NAMALWA (cell line): ENCODE measurements at places on chromosomes 7 and 10.
A peak's percentile ranks its signal among the peaks of the same experiment; 100 is the strongest.

GRCh38 chr7:57211428-57212100 is 79.3 kb upstream of the ZNF479 start:
- DNase-seq, result no peak

DNA sequence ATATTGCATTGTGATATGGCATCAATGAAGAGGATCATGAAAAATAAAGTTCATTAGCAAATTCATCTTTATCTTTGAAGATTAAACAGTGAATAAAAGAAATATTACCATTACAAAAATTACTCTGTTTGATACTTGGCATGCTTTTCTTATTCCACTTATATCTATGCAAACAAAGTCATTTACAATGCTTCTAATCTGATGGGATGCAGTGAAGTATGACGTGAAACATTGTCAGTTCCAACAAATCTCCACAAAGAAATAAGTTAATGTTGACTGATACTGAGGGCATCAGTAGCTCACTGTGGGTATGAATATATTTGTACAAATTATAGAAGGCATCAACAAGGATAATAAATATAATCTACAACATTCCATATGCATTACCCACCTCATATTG is 672.8 kb upstream of the POT1 start:
- DNase-seq, result no peak

DNA sequence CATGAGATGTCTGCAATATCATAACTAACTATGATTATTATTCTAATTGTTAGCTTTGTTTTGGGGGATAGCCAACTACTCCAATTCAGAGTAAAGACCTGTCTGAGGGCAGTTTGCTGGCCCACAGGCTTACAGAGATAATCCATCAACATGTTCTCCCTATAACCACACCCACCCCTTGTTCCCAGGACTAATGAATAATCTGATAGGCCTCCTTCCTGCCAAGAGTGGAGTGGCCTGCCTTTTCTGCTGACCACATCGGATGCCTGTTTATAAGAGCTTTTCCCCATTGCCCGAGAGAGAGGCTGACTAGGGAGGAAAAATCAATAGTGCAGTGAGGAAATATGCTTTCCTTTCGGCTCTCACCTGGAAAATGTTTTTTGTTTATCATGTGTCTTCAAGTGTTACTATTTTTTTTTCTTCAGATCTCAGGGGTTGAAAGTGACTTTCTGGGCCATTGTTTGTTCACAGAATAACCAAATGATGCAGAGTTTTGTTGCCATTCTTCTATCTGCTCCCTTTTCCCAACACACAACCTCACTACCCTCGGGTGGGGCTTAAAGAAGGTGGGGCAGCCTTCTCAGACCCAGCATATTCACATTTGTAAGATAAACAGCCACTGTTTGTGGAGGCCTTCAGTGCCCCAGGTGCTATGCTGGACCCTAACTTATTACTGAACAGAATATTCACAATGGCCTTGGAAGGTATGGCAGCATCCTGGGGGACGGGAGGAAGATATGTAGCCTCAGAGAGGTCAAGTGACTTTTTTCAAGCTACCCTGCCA is 38.4 kb downstream of the PLPP4 start:
- DNase-seq, result no peak

DNA sequence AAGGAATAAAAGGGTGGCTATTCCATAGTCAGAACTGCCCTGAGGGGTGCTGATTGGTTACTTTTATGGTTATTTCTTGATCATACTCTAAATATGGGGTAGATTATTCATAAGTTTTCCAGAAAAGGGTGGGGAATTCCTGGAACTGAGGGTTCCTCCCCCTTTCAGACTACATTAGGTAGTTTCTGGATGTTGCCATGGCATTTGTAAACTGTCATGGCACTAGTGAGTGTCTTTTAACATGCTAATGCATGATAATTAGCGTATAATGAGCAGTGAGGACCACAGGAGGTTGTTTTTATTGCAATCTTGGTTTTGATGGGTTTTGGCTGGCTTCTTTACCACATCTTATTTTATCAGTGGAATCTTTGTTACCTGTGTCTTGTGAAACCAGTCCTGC is 26.5 kb upstream of the POT1 start:
- no peak for DNase-seq

DNA sequence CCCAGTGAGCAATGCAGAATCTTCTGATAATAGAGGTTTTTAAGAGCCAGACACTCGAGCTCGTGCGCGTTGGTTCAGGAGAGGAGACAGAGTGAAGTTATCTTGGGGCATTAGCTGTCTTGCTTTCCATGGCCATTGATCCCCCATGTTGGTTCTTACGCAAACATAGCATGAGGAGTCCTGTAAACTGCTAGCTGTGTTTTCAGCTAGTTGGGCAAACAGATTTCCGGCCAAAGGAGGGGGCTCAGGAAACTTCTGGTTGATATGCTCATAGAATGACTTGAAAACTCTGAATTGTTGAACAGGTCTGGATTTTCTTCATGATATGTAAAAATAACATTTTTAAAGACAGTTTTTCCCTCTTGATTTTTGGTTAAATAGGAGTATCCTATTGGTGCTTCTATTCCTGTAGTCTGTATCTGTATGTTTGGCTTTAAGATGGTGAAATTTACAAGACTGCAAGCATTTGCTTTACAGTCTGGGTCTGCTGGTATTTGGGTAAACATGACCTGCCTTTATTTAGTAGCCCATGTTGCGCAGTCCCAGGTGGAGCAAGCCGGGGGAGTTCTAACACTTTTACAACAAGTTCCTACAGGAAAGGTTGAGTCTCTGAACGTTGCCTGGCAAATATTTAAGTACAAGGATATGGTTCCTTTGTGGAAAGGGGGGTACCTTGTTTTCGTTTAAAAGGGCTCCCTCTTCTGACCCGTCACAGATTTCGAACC is 218.4 kb upstream of the KCND2 start:
- no peak for DNase-seq

GRCh38 chr10:125190946-125191345 is 30.6 kb upstream of the CTBP2 start:
- no peak for DNase-seq

DNA sequence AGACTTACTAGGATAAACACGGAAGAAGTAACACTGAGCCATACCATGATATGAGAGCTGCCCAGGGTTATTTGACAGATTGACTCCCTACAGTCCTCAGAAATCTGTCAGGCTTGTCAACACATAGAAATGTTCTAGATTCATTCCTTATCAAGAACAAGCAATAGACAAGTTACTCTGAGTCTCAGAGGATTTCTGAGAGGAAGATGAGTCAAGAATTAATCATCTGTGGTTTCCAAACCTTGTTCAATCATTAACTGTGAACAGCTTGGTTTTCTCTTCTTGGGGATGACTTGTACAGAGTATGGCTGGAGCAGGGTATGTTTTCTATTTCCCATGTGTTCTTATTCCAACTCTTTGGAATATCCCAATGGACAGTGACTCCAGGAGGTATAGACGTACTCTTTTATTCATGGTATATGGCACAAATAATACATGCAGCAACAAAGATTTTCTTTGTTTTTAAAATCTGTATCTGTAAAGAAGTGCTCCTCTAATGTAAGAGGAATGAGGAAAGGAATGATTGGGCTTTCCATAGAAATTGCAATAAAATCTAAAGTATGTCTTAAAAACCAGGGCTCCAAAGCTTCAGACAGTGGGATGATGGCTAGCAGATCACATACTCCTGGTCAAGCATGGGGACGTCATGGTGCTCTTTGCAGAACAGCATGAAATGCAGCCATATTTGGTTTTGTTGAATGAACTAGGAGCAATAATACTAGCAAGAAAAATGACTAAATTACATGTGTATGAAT is 11.9 kb upstream of the SFR1 start:
- no peak for DNase-seq

DNA sequence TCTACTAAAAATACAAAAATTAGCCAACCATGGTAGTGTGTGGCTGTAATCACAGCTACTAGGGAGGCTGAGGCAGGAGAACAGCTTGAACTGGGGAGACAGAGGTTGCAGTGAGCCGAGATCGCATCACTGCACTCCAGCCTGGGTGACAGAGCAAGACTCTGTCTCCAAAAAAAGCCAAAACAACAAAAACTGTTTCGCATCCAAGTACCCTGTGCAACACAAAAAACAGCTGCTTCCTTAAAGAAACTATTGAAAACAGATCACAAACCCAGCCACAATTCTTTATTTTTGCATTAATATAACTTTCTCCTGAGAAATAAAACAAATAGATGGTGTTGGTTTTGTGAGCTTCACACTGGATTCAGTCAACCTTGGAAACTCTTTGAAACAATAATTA is 112.1 kb upstream of the AFAP1L2 start:
- no peak for DNase-seq

- peak; percentile 33 for DNase-seq
Measured at GRCh38 chr7:94888551-94888950, 18.8 kb upstream of the PPP1R9A start.

- no peak for DNase-seq
Measured at GRCh38 chr10:8331896-8332729, 277.6 kb downstream of the GATA3 start.

DNA sequence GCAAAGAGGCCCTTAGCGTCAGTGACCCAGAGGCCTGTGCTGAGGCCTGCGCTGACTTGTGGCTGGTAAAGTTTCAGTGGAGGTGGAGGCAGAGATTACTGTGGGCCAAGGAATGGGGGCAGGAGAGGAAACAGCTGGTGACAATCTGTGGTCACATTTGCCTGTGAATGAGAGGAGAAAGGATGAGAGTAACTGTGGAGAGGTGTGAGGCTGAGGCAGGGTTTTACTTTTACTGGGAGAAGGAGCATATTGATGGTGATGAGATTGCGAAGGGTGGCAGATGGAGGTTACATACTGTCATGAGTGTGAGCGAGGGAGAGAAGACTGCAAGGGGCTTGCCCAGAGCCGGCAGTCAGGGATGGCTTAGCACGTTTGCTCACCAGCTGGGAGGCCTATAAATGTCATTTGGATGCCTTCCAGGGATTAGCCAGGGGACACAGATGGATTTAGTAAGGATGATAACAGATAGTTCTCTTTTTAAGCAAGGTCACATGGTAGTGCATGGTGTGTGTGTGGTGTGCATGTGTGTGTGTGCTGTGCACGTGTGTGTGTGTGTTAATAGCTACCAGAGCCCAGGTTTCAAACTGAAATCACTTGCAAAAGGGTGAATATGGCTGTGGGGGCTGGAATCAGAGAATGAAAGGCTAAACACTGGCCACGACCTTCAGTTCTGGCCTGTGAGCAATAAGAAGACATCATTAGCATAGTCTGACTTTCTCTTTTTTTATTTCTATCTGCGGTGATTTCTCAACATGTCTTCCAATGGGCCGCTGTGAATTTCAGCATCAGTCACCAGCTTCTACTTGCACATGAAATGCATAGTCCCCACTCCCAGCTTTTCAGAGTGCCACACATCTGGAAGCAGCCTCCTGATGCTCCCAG is 291.5 kb upstream of the ZNF32 start:
- DNase-seq, result no peak

GRCh38 chr10:54372179-54372578 is 428.9 kb downstream of the PCDH15 start:
- DNase-seq, result no peak

DNA sequence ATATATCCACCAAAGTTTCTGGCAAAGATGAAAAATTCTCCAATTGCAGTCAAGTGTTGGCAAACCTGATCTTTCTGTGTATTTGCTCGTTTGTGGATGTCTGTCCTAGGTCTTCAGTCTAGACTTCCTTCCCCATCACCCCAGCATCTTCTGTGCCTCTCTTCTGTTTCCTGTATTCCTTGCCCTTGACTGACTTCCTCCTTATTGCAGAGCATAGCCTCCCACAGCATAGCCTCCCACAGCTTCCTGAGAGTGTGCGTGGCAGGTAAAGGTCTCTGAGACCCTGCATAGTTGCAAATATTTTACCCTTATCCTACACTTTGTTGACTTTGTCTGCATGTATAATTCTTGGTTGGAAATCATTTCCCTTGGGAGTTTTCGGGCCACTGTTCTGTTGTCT is 18.4 kb downstream of the SLC18A2 start:
- no peak for DNase-seq
